ENCODE measurements at places on chromosomes 7 and 10. TPM values are rescaled to one million over a fixed set of nuclear protein-coding genes. Genes with fewer than 3 reads are reported as not detected.
A peak's percentile ranks its signal among the peaks of the same experiment; 100 is the strongest.

The ASZ1 gene
- total RNA-seq: not detected

The HABP2 gene
- not detected for total RNA-seq

The NOS3 gene
- 19.4 TPM for total RNA-seq

DNA sequence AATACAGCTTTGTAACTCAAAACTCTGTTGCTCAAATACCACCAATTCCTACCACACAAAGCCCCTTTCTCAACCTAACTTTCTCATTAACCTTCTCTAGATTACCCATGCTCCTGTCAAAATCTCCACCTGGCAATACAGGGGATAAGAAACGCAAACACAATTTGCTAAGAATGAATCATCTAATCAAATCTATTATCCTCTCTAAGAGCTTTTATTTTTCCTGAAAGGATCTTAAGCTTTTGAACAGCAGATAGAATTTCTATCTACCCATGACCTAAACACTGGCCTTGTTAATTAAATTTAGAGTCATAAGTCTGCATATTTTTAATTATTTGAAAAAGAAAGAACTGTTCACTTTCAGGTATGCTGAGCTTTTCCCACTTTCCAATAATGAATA, 98.3 kb downstream of the HBP1 start:
- no peak for DNase-seq

DNA sequence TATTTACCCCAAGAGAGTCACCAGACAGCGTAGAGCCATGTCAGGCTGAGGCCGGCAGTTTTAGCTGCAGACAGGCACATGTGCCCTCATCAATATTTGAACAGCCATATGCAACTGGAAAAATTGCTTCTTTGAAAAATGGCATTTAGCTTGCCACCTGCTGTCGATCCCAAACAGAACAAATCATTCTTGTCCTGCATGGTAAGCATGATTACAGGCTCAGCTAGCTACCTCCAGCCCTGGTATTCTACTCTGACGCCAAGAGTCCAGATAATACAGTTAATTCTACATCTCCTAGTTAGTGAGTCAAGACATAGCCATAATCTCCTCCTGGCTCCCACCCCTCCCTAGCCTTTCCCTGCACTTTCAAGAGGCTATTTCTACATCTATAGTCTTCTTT, 7.7 kb downstream of the CREB3L2 start:
- DNase-seq: no peak

GRCh38 chr10:99827936-99828335, 45.5 kb downstream of the ABCC2 start:
- DNase-seq: no peak

DNA sequence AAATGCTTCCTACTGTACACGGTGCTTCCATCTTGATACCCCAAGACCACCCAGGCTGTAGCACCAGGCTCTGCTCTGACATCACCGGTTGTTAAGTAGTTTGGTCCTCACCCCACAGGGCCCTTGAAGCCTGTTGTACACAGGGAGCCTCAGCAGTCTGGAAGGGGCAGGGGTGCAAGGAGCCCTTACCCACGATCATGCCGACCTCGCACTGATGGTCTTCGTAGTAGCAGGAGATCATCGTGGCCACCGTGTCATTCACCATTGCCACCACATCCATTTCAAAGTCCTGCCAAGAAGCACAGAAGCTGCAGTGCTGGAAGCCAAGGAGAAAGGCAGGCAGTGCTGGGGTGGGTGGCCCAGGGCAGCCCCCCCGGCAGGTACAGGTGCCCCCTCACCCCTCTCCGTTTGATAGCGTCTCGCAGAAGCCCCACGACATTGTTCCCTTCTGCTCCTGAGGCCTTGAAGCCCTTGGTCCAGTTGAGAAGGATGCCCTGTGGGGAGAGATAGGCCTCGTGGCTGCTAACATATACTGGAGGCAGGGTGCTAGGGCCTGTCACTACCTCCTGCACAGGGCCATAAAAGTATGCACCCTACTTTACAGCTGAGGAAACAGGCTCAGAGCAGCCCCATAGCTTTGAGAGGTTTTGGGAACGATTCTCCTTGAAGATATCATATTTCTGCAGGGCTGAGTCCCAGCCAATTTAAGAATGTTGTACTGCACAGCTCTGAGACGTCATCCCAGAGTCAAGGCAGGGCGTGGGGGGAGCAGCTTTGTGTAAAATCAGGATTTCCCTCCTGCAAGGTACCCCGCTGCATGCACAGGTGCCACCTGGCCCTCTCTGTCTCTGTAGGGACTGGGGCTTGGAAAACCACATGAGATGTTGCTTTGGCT, 8.7 kb upstream of the MYL7 start:
- DNase-seq: no peak

GRCh38 chr7:73387221-73387828, 46.3 kb upstream of the FZD9 start:
- DNase-seq: no peak

- no peak for DNase-seq
Measured at GRCh38 chr10:20185116-20185515, 368.9 kb downstream of the PLXDC2 start.

- DNase-seq: no peak
Measured at GRCh38 chr7:44324481-44325200, 753 bp downstream of the CAMK2B start.

DNA sequence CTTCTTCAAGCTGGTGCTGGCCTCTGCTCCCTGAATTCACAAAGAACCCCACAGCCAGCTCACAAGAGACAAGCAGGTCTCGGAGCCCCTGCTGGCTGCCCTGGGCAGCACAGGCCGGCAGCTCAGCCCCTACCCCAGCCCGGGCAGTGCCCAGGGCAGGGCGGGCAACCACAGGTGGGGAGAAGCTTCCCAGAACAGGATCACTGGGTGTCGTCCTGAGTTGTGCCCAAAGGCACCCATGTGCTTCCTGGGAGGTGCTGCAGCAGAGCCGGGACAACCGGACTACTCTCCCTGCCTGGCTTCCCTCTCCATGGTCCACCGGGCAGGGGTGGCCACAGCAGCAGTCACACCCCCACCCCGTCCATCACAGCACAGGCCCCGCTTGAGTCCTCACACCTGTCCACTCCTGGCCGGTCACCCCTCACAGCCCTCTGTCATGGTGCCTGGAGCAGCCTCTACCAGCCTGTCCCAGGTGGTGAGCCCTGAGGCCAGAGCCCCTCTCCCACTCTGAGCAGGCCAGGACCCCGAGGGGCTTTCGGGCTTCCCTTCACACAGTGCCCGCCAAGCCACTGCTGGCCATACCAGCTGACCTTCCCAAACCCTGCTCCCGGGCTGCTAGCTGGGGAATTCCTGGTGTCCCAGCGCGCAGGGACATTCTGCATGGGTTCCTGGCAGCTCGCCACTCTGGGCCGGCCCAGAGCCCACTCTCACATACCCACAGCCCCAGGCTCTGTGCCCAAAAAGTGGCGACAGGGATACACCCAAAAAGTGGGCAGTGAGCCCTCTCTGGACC, 3.1 kb downstream of the RASGEF1A start:
- peak; percentile 45 for DNase-seq

GRCh38 chr7:42071372-42072261, 165.4 kb downstream of the GLI3 start:
- DNase-seq: no peak

- no peak for DNase-seq
Measured at GRCh38 chr10:96283756-96284155, 12.4 kb upstream of the BLNK start.

GRCh38 chr10:43939389-43939938, 290.8 kb upstream of the ZNF32 start:
- DNase-seq: no peak

GRCh38 chr10:18607503-18608378, 43.6 kb downstream of the NSUN6 start:
- DNase-seq: no peak
